ENCODE measurements at places on chromosomes 4 and X.

DNA sequence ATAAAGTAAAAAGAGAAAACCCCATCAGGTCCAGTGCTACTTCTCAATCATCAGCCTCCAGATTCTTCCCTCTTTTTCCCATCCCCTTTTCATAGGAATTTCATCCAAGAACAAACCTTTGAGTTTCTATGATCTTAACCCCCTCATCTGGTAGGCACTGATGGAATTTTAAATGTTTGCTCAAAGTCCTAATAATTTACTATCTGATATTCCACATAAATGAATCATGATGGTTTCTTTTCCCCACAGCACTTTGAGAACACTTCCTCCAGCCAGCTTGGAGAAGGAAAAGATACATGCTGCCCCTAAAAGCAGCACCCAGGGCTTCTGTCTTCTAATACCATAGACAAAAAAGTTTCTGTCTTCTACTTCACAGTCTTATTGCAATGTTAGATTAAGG, 19.4 kb upstream of the KLHL8 start:
- no peak for DNase-seq

DNA sequence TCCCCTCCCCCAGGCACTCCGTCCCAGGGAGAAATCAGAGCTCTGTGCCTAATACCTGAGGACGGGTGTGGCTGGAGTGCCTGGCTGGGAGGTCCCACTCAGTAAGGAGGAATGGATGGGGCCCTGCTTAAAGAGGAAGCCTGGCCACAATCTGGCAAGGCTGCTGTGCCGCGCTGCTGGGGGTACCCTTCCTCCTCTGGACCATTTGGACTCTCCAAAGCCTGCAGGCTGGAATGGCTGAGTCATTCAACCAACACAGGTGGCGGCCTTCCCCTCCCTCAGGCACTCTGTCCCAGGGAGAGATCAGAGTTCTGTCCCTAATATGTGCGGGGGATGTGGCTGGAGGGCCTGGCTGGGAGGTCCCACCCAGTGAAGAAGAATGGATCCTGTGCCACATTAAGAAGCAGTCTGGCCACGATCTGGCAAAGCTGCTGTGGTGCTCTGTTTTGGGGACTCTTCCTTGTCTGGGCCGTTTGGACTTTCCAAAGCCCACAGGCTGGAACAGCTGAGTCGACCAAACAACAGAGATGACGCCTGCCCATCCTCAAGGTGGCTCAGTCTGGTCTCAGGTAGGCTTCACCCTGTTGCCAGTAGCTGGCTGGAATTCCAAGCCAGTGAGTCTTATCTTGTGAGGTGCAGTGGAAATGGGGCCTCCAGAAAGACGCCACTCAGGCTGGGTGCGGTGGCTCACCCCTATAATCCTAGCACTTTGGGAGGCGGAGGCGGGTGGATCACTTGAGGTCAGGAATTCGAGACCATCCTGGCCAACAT, 127.3 kb upstream of the HUWE1 start:
- DNase-seq = no peak

GRCh38 chrX:135408794-135409193, 12.9 kb upstream of the SMIM10L2A start:
- DNase-seq = no peak

GRCh38 chrX:50920132-50920531, 9.6 kb downstream of the BMP15 start:
- DNase-seq = no peak

DNA sequence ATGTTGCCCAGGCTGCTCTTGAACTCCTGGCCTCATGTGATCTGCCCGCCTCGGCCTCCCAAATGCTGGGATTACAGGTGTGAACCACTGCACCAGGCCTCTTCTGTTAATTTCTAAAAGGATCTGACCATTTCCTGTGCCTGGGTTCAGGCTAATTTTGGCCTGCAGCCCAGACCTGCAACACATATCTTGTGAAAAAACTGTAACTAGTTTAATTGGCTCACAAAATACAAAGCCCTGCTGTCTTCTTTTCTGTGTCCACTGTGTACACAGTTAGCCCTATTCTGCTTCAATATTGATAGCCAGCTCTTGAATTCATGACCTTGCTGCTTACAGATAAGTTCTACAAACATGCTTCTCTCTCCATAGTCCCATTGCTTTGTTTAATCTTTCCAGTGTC, 753.5 kb downstream of the PDHA2 start:
- no peak for DNase-seq

GRCh38 chrX:70172964-70173363, 4.3 kb upstream of the DGAT2L6 start:
- DNase-seq = no peak

DNA sequence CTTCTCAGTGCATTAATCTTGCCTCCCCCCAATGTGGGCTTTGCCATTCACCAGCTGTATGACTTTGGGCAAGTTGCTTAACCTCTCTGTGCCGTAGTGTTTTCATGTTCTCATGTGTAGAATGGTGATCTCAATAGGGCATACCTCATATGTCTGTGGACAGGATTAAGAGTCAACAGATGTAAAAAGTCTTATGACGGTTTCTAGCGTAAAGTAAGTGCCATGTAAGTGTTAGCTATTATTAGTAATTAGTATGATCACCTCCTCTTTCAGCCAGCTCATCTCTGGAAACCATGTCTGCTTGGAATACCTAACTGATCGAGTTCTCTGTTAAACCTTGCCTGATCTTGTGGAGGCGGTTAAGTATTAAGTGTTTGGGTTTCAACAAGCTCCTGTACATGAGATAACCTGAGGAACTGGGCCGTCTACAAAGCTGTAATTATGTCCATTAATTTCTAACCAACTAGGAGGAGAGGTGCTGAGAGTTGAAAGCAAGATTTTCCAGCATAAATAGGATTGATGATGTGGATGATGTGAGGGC, 66.3 kb downstream of the TSC22D3 start:
- DNase-seq = no peak

DNA sequence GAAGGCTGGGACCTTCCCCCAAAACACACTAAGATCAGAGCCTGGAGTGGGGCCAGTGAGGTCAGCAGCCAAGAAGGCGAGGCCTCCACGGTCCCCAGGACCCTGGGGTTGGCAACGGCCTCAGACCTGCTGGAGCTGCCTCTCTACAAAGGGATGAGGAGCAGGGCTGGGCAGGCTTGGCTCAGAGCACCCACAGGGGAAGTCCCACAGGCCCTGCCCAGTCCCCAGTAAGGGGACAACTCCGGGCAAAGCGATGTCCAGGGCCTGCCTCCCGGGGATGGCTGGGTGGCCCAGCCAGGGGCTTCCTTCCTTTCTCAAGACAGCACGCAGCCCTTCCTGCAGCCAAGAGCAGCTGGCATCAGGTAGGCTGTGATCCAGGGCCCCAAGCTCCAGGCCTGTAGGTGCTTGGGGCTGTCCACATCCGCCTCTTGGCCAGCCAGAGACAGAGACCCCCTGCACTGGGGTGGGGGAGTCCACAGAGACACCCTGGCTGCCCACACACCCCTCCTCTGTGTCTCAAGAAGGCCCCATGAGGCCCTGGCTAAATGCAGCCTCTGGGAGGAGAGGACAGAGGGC, 5.7 kb downstream of the MXD4 start:
- no peak for DNase-seq

- no peak for DNase-seq
These were observed 814.8 kb upstream of the IGFBP7 start for GRCh38 chr4:57924951-57925350.
